ENCODE measurements at places on chromosomes 11 and 22.

GRCh38 chr11:67301951-67302516 is 1.3 kb upstream of the SSH3 start:
- DNase-seq: no peak

GRCh38 chr11:126359431-126360048 is 4.1 kb downstream of the ST3GAL4 start:
- no peak for DNase-seq

DNA sequence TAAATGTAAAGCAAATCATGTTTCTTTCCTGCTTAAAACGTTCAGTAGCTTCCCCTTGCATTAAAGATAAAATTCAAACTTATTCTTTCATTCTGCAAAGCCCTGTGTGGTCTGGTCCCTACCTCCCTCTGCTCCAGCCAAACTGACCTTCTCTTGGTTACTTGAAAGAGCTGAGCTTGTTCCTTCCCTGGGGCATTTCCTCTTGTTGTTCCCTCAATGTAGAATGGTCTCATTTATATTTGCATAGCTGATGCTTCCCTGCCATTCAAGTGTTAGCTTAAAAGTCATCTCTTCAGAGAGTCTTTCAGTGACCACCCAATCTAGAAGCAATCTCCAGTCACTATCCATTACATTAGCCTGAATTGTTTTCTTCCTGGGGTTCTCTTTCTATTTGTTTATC is 1618.5 kb upstream of the TENM4 start:
- DNase-seq: no peak

GRCh38 chr22:26395926-26396325 is 33.1 kb upstream of the ASPHD2 start:
- DNase-seq: no peak

GRCh38 chr11:47185305-47186075 is 744 bp downstream of the PACSIN3 start:
- no peak for DNase-seq

- DNase-seq: peak; percentile 25
Observed at GRCh38 chr11:18775492-18776292, 15.9 kb downstream of the PTPN5 start.

DNA sequence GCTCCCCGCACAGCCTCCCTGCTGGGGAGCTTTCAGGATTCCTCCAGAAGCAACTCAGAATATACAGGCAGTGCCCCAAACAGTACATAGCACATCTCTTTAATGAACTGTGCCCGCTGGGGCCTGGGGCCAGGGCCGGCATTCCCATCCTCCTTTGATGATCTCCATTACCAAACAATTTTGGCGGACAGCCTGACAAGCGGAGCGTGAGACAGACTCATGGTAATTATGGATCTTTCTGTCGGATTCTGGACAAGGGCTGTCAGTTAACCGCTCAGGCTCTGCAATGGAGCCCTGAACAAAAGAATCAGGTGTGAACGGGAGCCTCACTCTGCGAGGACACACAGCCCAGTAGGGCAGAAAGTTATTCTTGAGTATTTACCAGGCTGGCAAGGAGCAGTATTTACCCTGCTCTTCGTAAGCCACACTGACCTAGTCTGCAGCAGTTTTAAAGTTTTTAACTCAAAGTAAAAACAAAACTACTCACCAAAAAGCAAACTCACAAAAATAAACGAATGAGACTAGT is 174.0 kb downstream of the TBC1D22A start:
- no peak for DNase-seq

DNA sequence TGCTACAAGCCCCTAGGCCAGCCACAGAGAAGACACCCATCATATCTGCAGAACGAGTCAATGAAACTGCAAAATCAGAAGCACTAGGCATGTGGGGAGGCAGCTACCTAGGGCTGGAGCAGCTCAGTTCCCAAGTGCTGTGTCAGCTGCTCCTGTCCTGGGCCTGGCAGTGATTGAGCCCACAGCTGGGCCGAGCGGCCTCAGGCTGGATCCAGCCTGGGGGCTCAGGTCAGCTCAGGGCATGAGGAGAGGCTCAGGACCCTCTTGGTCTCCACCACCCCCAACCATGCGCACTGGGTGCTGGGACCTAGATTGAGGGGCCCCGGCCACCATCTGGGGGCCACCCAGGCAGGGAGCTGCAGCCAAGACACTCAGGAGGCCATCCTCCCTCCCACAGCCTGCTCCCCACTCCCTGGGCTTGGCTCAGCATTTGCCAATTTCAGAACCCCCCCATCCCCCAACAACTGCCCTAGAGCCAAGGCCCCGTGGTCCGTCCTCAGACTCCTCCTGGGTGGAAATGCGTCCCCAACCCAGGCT is 2.4 kb upstream of the TNNT3 start:
- no peak for DNase-seq

GRCh38 chr11:45391168-45391850 is 105.2 kb upstream of the SYT13 start:
- no peak for DNase-seq

DNA sequence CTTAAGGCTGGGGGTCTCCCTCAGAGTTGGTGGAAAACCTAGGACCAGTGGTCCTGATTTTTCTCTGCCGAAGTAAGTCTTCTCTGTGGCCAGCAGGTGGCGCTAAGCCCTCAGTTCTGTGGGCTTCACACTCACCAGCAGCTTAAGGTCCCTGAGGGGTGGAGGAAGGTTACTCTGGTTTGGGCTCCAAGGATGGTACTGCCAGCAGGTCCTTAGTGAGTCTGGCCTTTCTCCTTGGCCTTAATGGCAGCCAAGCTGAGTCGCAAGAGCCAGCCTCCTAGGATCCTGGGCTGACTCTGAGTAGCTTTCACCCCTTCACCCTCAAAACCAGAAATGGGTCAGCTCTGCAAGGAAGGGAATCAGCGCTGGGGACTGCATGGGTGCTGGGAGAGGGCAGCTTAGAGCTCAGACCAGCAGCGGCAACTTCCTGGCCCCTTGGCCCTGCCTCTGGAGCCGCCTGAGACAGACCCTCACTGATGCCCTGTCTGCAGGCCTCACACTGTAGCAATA is 4.4 kb downstream of the KCNJ11 start:
- DNase-seq: peak; percentile 30

- DNase-seq: no peak
Observed at GRCh38 chr22:44182588-44183286, 2.0 kb downstream of the PARVG start.

GRCh38 chr11:123429913-123430720 is at the start of gene GRAMD1B:
GRAMD1B (plus strand) TSS chr11:123430269; CDS start chr11:123430793, 524 bp downstream.
- DNase-seq: peak; percentile 32

- DNase-seq: no peak
Observed at GRCh38 chr11:119157063-119157462, 8.2 kb downstream of the ABCG4 start.

GRCh38 chr11:16982809-16983208 is 31.4 kb downstream of the PLEKHA7 start:
- no peak for DNase-seq

DNA sequence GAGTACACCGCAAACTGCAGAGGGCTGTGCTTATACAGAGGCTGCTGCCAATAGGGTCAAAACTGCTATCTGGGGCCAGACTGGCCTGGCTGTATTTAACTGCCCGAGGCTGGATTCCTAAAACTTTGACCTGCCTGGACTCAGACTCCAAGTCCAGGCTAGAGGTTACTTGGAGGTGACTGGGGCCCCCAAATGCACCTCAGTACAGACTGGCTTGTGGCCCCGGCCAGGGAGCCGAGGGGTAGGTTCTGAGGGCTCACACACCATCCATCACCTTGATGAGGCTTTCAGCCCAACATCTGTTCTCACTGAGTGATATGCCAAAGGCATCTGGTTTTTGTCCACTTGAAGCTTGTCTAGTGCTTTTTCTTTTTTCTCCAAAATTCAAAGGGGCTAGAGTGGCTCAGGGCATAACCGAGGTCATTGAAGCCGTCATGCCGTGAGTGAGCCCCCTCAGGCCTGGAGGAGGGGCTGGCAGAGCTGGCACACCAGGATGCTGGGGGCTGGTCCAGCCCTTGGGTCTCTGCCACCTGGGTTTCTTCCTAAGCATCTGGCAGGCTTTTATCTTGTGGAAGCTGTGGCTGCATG is 52.4 kb upstream of the TTLL12 start:
- DNase-seq: no peak

GRCh38 chr11:2742611-2743426 is 43.0 kb upstream of the KCNQ1OT1 start:
- no peak for DNase-seq
